Stimulated activated CD4-positive, alpha-beta T cell treated with anti-CD3 and anti-CD28 coated beads, Interleukin-1b, Interleukin-23, amount 100 ng/mL, for 1 hour (primary cell): ENCODE measurements at places on chromosomes 11 and 22.
A peak's percentile ranks its signal among the peaks of the same experiment; 100 is the strongest.

- DNase-seq, result no peak
Observed at GRCh38 chr11:47987310-47987709, 7.0 kb downstream of the PTPRJ start.

- DNase-seq, result peak; percentile 51
Observed at GRCh38 chr11:66868726-66869566, 12.1 kb downstream of the LRFN4 start.

GRCh38 chr11:16223558-16223957 lies 132.8 kb downstream of the SOX6 start:
- no peak for DNase-seq

GRCh38 chr11:123194337-123195187 lies 486 bp downstream of the CLMP start:
- DNase-seq, result no peak

- no peak for DNase-seq
Observed at GRCh38 chr11:69310351-69310750, 16.4 kb downstream of the MYEOV start.

DNA sequence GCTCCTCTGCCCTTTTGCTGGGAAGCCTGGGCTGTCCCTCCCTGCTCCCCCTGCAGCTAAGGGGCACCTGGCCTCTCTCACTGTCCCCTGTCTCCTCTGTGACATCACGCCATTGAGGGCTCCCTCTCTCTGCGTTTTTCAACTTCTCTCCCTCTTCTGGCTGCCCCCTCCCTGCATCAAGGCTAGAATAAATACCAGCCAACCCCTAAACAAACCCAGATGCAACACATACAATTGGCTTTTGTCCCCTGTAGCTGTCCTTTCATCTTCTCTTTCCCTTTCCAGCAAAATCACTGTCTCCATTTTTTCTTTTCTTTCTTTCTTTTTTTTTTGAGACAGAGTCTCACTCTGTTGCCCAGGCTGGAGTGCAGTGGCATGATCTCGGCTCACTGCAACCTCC lies 3.3 kb upstream of the MIEF1 start:
- no peak for DNase-seq

DNA sequence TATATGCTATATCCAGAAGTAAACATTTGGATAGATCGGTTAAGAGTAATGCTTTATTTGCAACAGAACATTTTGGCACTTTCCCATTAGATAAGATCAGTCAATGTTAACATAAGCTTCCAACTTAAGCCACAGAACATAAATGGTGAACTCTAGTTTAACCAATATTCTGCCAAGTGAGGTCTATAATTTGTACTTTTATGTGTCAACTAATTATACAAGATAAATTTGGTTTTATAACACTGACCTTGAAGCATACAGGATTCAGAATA lies 23.5 kb upstream of the BLID start:
- no peak for DNase-seq

- no peak for DNase-seq
Observed at GRCh38 chr22:19395276-19395675, 36.3 kb downstream of the HIRA start.

DNA sequence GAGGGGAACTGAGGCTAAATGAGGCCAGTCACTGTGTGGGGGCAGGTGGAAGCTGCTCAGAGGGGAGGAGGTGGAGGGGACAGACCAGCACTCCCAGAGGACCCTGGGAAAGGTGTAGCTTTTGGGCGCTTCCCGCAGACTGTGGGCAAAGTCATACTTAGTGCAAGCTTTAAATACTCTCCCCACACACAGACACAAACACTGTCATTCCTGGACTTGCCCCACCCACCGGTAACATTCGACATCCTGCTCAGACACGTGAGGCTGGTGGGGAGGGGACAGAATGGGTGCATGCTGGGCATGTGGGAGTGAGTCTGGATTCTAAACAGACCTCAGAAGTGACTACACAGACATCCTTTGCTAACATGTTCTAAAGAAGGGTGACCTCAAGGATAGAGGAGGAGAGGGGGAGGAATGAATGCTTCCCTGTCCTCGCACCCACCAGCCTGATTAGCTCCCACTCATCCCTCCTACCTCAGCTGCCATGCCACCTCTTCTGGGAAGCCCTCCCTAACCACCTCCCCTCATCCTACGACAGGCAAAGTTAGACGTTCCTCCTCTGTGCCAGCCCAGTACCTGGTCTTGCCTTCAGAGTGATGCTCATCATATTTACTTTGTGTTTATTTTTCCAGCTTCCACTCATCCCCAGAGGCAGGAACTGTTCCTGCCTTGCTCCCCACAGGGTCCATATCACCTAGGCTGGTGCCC lies 22.2 kb downstream of the TSKU start:
- DNase-seq, result no peak

DNA sequence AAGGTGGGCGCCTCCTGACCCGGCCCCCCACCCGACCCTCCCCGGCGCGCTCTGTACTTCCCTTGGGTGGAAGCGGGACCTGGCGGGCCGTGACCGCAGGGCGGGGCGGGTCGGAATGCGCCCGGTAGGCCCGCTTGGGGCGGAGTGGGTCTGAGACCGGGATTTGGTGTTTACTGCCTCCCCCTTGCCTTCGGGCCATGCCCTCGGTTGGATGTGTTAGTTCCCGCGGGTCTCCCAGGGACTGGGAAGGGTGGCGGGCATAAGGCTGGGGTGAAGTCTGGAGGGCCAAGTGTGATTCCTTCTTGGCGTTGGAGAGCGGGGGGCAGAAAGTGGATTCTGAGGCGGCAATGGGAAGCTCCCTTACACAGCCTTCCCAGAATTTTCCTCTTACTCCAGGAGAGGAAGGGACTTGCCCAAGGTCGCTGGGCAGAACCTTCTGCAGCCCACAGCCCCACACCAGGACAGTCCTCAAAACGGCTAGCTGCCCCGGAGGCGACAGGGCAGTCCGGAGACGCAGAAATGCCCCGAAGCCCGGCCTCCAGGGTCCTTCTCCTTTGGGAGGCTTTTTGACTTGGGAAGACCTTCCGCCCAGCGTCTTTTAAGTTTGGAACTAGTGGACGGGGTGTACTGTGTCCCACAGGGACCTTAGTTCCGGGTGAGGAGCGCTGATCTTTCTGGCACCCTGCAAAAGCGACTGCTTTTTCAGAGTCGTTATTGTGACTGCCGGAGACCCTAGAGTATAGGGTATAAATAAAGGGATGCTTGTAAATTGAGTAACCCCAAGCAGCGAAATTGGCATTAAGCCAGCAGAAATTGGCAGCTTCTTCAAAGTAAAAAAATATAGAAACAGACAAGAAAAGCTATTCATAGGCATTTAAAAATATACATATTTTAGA lies 647 bp downstream of the SWAP70 start:
- DNase-seq, result peak; percentile 2

GRCh38 chr11:127873478-127873877 lies 713.9 kb downstream of the ETS1 start:
- no peak for DNase-seq

DNA sequence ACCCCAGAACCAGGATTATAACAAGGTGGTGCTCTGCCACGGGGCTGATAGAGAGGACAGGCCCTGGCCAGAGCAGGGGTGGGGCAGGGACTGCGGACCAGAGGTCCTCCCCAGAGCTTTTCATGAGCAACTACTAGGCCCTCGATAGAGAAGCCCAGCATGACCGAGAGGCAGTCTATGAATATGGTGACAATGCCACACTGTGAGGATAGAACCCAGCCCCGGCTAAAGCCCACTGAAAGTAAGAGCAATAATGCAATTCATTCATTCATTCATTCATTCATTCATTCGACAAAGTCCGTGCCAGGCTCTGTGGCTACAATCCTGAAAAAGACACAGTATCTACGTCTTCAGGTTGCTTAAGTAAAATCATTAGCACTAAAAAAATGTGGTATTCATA lies 35.6 kb upstream of the CD5 start:
- DNase-seq, result no peak

DNA sequence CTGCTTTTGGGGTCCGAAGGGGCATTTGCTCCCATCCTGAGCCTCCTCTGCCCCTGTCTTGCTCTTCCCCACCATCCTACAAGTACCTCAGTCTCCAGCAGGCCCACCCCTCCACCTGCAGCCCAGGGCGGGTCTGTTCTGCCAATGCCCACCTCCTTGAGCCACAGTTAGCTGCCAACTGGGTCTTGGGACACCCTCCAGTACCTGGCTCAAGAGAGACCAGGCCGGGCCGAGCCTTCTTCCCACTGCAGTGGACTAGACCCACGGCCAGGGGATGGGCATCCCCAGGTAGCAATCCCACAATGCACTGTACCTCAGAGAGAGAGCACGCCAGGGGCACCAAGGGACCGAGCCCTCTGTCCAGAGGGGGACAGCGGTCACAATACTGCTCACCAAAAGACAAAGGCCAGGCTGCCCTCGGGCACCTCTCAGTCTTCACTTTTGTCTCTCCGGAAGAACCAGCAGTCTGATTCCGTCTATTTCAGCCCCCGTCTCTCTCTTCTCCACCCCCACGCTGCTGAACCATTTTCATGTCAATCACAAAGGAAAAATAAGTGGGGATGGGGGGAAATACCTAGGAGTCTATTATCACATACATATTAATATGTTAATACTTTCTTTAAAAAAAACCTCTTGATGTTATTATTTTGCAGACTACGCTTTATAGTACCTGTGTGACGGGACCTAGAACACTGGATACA lies 51.7 kb downstream of the SYT13 start:
- DNase-seq, result no peak

- DNase-seq, result no peak
Observed at GRCh38 chr11:71221821-71222220, 30.6 kb downstream of the SHANK2 start.

DNA sequence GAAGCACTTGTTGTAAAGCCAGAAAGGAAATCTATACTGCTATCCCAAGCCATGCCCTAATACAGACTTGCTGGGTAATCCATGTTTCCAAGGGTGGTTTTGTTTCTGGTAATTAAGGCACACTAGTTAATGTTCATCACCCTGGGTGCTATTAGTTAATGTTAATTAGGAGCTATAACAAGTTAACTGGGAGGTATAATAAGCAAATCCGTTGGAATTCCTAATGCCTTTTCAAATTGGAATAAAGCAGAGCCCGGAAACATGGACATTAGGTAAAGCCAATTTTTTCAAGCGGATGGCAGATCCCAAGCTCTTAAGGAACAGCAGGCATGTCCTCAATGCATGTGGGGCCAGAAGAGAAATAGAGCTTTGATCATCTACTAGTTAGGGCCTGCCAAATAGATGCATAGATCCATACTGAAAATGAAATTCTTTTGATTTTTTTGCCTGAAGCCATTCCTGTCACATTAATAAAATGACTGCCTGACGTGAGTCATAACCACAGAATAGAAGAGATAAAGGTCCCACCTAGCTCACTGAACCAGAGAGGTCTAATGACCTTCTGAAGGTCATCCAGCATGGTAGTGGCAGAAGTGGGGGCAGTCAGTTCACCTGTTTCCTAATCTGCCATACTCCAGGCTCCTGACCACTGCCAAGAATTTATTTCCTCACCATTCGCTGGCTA lies 28.5 kb upstream of the CCDC34 start:
- no peak for DNase-seq

DNA sequence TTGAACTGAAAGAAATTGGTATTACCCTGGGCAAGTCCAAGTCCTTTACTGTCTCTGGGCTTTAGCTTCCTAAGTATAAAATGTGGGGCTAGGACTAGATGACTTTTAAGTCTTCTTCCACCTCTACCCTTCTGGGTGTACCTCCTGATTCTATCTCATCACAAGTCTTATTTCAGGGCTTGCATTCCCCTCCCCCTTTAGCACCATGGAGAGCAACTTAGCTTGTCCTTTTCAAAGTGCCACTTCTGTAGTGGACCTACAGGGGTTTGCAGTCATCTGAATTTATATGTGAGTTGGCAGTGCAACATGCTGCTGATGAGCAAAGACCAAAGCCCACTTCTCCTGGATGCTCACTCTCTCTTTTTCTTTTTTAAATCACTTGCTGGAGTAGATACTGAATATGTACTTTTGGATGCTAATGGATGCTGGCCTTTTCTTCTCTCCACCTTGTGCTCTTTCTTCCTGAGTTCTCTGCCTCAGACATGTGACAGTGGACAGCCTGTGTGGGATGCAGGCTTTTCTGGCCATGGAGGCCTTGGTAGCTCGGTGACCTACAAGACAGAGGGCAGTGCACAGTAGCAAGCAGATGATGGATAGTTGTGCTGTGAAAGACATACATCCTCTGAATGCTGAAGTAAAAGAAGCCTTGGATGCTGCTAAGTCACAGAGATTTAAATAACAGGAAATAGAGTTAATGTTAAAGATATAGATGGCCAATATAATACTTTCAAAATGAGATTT lies 185.0 kb downstream of the NELL1 start:
- no peak for DNase-seq

GRCh38 chr22:49449811-49450446 lies 377.7 kb downstream of the BRD1 start:
- DNase-seq, result no peak

- no peak for DNase-seq
Observed at GRCh38 chr11:8867035-8867434, 44.0 kb upstream of the AKIP1 start.
